ENCODE measurements at places on chromosomes 1 and 21. TPM values are rescaled to one million over a fixed set of nuclear protein-coding genes. Genes with fewer than 3 reads are reported as not detected.

The COL16A1 gene
- total RNA-seq: 12.7 TPM

The RNU1-3 gene
- total RNA-seq: 4,572 TPM

The PGBD2 gene
- 2.9 TPM for total RNA-seq

DNA sequence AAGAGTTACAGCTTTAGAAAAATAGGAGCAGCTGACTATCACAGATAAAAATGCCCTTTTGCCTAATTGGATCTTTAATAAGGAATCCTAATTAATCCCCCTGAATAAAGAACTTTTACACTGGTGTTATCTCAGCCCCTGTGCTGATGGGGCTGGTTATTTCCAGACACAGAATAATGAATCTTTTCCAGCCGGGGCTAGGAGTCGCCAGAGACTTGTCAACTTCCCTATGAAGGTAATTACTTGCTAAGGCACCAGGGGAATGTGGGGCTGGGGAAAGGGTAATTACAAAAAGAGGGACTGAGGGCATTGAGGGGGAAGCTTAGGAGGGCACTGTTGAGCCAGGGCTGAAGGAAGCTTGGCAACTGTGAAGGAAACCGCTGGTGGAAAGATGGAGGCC, 34.5 kb downstream of the HMGB4 start:
- no peak for DNase-seq

The KCNT2 gene
- total RNA-seq: 0.81 TPM

GRCh38 chr1:33370301-33370700, 49.4 kb upstream of the A3GALT2 start:
- no peak for DNase-seq

The LIPI gene
- not detected for total RNA-seq

The CD2 gene
- 0.38 TPM for total RNA-seq

DNA sequence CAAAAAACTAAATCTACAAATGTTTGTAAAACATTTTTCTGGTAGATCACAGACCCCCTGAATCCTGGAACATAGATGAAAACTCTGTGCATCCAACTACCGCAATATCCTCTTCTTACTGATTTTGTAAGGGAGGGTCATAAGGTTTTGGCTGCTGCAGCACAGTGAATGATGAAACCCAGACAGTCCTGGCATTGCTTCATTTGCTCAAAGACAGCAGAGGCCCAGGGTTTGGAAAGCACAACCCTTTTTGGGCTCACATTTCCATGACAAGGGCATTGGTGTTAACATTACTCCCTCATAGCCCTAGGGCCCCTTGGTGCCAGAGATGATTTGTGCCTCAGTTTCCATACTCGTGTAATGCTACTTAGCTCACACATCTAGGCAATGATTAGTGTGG, 51.2 kb downstream of the PLXNA2 start:
- DNase-seq: no peak

DNA sequence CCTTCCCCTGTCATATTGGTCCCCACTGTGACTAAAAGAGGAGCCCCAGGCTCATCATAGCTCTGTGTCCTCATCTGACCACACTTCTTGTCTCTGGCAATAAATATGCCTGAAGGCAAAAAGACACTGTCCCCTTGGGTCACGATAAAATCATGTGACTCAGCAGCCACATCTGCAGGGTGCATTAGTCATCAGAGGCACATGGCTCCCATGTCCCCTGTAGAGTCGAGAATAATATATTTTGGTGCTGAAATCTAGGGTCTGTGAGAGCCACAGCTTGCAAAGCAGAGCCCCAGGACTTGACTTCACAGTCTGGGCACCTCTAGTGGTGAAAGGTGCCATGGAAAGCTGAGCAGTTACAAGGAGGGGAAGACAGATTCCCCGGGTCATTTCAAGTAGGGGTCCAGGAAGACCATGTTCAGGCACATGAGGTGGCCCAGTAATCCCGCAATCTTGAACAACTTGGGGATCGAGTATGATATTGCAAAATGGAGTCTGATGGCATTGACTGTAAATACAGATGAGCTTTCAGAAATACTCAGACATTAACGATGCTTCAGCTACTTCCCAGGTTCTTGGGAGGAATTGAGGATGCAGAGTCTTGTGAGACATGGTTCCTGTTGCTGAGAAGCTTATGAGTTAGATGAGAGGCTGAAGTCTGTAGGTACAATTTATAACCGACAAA, 68.6 kb downstream of the SLC35F3 start:
- DNase-seq: no peak

DNA sequence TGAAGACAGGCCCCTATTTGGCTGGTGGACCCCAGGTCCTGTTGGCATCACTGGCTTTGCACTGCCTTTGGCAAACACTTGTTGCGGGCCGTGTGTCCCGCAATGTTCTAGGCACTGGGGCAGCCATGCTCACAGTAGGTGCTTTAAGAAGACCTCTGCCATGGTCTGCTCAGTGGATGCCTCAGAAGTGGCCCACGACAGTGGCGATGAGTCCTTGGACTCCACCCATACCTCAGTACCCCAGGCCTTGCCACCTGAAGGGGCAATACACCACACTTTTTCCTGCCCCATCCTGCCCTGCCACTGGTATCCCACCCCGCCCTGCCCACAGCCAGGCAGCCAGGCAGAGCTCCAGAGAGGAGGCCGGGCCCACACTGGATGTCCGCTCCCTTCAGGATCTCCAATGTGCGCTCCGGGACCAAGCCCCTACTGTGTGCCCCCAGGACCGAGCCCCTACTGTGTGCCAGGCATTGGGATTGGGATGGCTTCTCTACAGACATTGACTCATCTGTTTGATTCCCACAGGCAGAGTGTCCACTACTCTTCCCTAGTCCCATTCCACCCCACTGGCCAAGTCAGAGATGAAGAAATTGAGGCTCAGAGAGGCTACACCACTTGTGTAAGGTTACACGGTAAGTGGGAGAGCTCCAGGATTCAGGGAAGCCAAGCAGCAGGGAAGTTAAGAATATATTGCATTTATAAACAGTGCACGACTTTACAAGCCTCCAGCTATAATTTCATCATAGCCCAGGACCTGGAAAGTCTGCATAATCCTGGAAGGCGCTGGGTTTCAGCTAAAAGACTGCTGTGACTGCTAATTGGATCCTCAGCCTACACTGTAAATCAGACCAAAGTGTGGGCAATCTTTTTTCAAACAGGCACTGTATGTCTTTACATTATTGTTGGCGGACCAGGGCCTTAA, 101.6 kb downstream of the DMRTB1 start:
- DNase-seq: peak; percentile 42

The ALPL gene
- 11.0 TPM for total RNA-seq

GRCh38 chr21:44713846-44714245, 2.5 kb upstream of the TSPEAR start:
- peak; percentile 41 for DNase-seq

The AKR1A1 gene
- total RNA-seq: 55.9 TPM

GRCh38 chr1:34754964-34755637, at the start of gene GJB5:
Gene GJB5, plus strand, starts transcription at chr1:34755047. Its CDS starts 2,284 bp downstream, at chr1:34757331.
- no peak for DNase-seq

GRCh38 chr1:20948101-20948500, 161.0 kb upstream of the HP1BP3 start:
- no peak for DNase-seq

The OR6K3 gene
- not detected for total RNA-seq

The CADM3 gene
- 6.4 TPM for total RNA-seq

DNA sequence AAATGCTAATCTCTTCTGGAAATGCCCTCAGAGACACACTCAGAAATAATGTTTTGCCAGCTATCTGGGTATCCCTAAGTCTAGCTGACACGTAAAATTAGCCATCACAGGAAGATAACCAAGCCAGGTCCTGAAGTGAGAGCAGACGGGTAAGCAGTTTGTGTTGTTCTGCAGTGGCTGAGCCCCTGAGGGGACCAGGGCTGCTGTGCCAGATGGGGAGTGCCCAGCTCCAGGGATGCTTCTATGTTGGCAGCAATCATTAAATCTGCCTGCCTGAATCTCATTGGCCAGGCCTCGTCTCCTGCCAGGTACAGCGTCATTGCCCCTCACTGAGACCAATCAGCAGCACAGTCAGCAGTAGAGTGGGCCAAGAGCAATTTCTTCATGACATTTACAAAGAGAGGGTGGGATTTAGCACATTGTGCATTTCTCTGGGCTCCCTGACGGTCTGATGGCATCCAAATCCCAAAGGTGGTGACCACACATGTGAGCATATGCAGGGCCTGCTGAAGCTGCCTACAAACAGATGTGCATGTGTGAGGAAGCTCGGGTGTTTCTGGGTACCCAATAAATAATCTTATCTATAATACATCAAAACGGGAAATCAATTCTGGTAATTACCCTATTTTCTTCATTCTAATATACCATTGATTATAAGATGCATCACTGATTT, 58.7 kb upstream of the LRRN2 start:
- no peak for DNase-seq

DNA sequence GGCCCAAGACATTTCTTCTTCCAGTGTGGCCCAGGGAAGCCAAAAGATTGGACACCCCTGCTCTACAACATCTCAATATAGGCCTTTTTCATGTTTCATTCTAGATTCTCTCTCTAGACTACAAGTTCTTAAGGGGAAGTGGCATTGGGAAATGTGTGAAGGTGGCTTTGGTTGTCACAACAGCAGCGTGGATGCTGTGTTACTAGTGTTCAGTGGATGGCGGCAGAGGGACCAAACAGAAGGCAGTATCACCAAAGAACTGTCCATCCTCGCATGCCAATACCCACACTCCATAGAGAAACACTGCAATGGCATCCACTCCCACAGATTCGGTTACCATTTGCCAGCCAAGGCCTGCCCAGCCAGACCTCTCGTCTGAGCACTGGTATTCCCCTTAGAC, 24.3 kb upstream of the IFNAR2 start:
- no peak for DNase-seq

- DNase-seq: peak; percentile 84
Measured at GRCh38 chr1:154414606-154415005, 9.5 kb downstream of the IL6R start.

GRCh38 chr1:78033797-78034172, 12.0 kb upstream of the GIPC2 start:
- DNase-seq: no peak

- DNase-seq: no peak
Measured at GRCh38 chr1:234004591-234004990, 100.1 kb downstream of the SLC35F3 start.

DNA sequence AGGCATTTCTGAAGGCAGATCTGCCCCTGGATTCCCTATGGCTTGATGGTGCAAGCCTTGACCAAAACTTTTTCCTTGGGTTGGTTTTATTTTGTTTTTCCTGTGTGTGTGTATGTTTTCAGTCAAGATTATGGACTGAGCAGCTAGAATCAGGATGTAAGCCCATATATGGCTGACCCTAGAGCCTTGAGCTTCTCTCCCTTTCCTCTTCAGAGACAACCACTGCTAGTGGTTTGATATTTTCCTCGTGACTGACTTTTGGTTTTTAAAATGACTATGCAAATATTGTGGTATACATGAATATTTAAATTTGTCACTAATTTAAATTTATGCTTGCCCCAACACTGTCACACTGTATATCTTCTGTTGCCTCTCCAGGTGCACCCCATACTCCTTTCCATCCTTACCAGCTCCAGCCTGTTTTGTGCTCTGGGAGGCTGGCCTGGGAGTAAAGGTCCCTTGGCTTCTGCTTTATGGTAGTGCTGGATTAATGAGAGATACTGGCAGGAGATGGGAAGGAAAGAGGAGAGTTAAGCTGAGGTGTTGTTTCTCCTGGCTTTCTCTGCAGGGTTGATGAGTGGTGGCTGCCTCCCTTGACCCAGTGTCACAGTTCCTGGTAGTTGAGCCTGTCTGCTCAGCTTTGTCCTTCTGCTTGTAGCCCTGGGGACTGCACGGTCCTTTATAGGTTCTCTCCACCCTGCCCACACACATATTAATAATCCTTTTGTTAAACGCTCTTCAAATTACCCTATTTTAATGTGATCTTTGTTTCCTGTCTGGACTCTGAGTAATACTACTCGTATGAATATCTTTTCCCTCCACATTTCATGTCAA, 44.4 kb downstream of the RWDD3 start:
- no peak for DNase-seq

GRCh38 chr21:41604583-41605041, 96.7 kb upstream of the TMPRSS2 start:
- DNase-seq: no peak

DNA sequence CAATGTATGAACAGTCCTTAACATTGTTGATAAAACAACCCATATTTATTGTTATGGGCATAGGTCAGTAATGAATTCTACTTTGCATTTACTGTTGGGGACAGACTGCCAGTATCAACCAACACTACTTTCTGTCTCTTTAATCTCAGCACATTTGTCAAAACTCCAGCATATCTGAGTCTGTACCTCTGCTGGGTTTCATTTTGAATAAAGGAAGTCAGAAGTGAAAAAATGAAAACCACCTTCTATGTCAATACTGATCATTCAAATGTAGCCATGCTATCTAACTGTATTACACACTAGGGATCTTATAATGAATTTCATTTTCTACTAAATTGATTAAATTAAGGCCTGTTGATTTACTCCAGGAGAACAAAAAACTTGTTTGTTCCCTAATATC, 24.2 kb upstream of the CXADR start:
- DNase-seq: no peak

DNA sequence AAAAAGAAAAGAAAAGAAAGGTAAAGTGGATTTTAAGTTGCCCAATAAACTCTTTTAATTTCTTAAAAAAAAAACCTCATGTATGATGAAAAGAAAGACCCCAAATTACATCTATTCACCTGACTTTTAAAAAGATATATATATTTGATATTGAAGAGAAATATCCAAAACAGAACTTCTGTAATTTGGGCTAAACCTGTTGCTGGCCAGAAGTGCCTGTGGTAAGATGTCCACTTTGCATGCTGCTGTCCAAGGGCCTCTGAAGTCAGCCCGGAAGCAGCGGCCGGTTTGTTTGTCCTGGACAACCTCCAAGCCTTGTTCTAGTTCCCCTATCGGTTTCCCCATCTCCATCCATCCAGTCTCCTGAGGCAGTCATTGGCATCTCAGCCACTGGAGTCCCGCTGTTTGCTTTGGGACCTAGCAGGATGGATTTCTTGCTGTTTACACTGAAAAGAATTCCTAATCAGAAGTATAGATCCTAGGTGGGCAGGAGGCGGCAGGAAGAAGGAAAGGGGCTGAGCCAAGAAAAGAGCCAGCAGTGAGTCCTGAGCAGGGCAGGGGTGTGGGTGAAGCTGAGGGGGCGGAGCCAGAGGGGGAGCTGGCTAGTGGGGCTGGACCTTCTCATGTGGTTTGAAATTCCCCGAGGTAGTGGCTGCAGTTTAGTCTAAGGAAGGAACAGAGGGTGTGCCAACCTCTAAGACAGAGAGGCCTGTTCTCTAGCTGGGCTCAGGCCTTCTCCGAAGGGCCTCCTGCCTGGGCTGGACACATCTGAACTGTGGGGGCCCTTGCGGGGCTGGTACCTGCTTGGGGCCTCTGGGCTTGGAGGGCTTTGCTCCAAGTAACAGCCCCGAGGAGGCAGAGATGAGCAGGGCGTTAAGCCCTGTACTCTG, 3.3 kb downstream of the NCMAP start:
- no peak for DNase-seq

GRCh38 chr21:14550135-14550534, 4.0 kb upstream of the SAMSN1 start:
- no peak for DNase-seq

Measured in Right ventricle myocardium inferior (tissue), 1 donor.